ENCODE measurements at places on chromosomes 13 and 19.
A peak's percentile ranks its signal among the peaks of the same experiment; 100 is the strongest.

- no peak for DNase-seq
Observed at GRCh38 chr13:109568339-109568818, 218.0 kb downstream of the IRS2 start.

GRCh38 chr13:111241006-111241755, 79.3 kb upstream of the TEX29 start:
- DNase-seq = no peak

DNA sequence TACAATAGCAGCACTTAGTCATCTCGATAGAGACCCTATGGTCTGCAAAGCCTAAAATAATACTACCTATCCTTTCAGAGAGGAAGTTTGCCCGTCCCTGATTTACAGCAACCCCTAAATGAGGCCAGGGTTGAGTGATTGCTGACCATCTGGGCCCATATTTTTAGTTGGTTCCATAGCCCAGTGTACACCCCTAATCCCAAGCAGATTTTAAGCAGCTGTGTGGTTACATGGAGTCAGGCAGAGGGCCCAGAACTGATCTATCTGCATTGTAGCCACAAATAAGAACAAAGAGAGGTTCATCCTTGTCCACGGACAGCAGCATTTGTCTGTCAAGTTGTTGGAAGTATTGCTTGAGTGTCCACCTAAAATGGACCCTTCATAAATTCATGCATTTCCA, 148.2 kb downstream of the DCT start:
- no peak for DNase-seq

DNA sequence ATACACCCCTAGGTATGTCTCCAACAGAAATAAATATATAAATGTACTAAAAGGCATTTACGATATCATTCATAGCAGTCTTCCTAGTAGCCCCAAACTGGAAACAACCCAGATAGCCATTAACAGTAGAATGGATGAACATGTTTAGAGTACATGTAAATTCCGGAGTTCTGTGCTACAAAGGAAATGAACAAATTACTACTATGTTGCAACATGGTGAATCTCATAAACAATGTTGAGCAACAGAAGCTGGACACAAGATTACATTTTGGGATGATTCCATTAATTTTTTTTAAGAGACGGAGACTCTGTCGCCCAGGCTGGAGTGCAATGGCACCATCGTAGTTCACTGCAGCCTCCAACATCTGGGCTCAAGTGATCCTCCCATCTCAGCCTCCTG, 5.9 kb upstream of the SLC7A10 start:
- no peak for DNase-seq

- DNase-seq = peak; percentile 77
Observed at GRCh38 chr19:41351339-41352245, 2.1 kb downstream of the TGFB1 start.

DNA sequence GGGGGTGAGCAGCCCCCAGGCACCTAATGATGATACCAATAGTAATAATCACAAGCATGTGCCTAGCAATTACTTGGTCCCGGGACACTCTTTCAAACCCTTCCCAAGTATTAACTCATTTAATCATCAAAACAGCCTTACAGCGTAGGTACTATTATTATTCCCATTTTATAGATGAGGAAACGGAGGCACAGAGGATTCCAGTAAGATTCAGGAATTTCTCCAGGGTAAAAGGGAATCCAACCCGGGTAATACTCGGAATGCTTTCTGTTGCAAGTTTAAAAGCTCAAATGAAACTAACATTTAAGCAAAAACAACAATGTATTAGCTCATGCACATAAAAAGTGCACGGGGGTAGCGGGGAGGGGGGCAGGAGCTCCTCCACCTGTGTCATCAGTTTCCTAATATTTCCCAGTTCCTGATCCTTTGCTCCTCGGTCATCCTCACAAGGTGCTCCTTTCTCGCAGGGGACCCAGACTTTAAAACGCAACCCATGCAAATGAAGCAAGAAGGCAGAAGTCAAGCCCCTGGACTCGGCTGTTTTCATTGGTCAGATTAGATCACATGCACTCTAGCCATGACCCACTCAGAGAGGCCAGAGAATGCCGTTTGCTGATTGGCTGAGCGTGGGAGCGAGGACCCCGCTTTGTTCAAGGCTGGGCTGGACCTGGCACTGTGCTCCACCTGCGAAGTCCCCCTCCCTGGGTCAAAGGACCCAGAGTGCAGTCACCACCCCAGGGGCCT, 38.3 kb upstream of the C19orf12 start:
- DNase-seq = no peak

DNA sequence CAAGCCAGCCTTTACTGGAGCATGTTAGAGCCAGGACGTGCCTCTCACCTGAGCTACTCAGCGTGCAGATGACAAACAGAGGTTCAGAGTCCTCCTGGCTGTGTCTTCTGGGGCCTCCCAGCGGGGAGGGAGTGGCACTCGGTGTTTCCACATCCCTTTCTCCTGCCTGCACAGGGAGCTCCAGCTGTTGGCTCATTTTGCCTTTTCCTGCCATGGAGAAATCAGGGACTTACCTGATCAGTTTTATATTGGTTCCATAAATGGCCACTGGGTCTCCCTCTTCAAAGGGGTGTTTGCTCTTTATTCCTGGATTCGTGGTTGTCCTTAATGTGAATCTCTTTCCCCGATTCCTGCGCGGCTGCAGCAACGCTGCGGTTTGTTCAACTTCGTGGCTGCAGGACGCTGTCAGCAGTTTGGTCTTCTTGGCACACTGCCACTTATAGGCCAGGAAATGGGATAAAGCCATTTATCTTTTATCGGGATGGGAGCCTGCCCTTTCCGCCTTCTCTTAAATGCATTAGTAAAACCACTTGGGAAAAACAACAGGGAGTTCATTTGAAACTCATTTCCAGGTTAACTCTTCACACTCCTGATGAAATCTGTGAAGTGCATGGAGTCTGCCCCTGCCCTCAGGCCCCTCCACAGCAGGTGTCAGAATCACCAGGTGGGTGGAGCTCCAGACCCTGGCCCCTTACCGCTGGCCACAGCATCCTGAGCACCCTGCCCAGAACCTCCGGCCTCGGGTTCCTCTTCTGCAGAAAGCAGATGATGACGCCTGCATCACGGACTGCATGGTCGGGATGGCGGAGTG, 39.8 kb upstream of the MCF2L start:
- no peak for DNase-seq

GRCh38 chr13:94009701-94010100, 469.8 kb downstream of the DCT start:
- DNase-seq = no peak

Measured in effector CD8-positive, alpha-beta T cell (primary cell).